ENCODE measurements at places on chromosomes 13 and 19. TPM values are rescaled to one million over a fixed set of nuclear protein-coding genes. Genes with fewer than 3 reads are reported as not detected.
A peak's percentile ranks its signal among the peaks of the same experiment; 100 is the strongest.

DNA sequence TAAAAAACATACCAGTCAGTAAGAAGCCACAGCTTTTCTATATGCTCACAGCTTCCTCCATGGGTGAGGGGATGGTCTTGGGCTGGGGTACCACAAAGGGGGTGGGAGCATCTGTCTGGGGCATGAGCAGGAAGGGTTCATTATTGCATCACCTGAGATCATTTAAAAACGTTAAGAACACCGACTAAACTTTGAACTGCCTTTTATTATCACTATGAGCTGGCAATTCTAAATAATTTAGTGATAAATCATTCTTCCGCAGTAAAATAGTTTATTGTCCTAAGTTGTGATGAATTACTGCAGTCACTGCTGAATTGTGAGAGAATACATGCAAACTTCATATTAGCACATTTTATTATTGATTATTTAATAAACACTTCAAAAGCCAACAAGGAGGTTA lies 71.6 kb downstream of the KL start:
- DNase-seq = no peak

- peak; percentile 93 for DNase-seq
Measured at GRCh38 chr19:12723641-12724426, at the start of gene TNPO2. TSS of gene TNPO2 (minus strand) at chr19:12723932. CDS start at chr19:12720977, 2,955 bp downstream.

- DNase-seq = no peak
Measured at GRCh38 chr19:55820037-55820436, 11.8 kb downstream of the NLRP11 start.

DNA sequence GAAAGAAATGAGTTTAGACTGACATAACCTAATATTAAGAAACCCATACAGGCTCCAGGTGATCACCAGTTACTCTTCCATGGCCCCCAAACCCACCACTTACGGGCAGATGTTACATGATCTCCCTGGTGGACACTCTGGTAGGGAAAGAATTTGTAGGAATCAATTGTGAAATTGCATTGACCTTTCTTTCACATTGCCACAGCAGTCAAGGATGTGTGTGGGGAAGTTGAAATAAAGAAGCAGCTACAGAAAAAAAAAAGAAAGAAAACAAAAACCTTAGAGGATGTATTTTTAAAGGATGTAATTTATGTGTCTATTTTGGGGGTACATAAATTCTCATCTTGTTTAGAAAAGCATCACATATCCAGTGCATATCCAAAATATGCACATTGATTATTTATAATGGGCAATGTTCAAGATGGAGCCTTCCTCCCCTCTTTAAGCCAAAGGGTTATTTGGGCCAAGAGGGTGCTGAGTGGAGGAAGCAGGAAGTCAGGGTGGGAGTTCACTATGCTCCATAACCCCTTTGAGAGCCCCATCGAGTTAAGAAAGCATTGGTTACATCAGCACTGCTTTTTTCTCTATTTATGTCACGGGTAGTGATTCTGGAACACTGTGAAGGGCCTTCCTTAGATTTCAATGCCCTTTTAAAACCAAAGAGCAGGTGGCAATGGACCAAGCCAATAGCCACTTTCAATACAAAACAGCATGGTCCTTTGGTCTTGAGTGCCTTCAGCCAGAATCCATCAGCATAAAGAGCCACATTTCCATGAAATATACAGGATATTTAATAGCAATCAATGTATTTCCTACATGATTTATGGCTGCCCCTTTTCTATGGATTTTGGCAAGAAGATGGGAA lies 169.6 kb downstream of the LACC1 start:
- DNase-seq = no peak

DNA sequence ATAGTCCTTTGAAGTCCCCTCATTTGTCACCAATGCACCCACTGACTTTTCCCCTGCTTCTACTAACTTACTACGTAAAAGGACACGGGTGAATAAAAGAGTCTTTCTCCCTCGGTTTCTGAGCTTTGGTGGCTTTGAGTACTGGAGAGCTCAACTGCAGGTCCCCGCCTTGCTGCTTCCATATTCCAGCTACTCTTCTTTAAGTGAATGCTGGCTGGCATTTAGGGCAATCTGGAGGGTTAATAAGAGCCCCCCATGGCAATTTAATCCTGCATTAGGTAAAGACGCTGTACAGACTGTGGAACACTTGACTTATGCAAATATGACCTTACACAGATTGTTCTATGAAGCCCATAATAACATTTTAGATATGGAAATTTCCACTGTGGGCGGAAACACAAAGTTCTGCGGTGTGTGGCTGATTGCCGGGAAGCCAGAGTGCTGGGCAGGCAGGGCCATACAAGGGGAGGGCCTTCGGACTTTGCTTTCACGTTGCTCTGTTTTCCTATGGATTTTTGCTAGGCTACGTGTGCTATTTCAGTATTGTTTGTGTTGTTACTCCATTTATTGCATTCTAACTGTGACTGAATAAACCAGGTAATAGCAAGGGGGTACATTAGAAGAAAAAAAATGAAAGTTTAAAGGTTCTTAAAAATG lies 97.5 kb downstream of the SLC10A2 start:
- no peak for DNase-seq

Gene TMEM255B
- 2.4 TPM for total RNA-seq

DNA sequence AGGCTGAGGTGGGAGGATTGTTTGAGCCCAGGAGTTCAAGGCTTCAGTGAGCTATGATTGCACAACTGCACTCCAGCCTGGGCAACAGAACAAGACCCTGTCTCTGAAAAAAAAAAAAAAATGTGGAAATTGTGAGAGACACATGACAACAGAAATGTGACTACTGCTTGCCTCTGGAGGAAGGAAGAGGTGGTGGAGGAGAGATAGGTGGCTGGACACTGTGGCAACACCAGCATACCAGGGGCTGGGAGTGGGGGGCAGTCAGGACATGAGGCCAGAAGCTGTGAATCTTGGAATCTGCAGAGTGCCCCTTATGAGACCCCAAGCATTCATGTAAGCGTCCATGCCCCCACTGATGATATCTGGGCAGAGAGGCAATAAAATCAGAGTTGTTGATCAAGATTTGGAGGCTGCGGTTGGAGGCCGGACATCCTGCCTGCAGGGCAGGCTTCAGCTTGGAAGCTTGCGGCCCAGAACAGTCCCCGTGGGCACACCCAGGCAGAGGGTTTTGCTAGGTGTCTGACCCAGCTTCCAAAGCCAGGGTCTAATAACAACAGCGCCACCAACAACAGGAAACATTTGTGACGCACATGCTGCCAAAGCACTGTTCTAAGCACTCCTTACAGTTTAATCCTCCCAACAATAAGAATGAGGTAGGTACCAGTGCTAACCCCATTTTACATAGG lies 16.9 kb downstream of the FAM187B start:
- peak; percentile 17 for DNase-seq

Gene SIGLEC9
- not detected for total RNA-seq

Gene KPTN
- 22.9 TPM for total RNA-seq

- DNase-seq = no peak
Measured at GRCh38 chr19:35742121-35742724, at the start of gene IGFLR1. TSS of gene IGFLR1 (minus strand) at chr19:35742452. CDS start at chr19:35741180, 1,272 bp downstream.

DNA sequence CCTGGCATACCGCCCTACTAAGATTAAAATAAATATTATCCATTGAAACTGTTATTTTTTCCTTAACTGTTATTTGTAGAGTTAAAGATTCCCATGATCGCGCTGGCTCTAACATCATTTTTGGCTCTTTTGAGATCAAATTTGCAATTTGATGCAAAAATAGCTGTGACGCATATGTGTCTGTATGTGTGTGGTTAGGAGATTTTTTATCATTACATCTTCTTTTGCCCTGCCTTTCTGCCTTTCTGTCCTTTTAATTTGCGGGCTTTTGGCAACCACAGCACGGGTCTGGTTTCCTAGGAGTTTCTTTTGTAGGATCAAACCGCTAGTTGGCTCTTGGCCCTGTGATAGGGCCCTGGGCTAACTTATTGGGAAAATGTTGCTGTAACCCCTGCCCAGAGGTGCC lies 37.3 kb upstream of the ALOX5AP start:
- DNase-seq = peak; percentile 15

- peak; percentile 70 for DNase-seq
Measured at GRCh38 chr19:6108721-6109633, 1.3 kb downstream of the RFX2 start.

DNA sequence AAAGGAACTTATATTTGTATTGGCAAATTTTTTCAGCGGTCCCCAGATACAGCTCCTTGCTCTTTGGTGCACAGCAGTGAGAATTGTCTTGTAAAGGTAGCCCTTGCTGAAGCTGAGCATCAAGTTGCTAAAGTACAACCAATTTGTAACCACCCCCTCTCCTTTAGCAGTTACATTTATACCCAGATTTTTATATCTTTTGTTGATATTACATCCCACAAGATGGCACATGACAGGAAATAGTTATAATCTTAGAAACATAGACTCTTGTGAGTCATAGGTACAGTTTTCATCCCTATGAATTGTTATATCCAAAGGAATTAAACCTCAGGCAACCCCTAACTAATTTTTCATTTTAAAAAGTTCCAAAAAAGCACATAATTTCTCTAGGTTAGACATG lies 523.0 kb upstream of the SLITRK1 start:
- no peak for DNase-seq

- peak; percentile 85 for DNase-seq
Measured at GRCh38 chr19:10431943-10432735, 11.8 kb downstream of the PDE4A start.

DNA sequence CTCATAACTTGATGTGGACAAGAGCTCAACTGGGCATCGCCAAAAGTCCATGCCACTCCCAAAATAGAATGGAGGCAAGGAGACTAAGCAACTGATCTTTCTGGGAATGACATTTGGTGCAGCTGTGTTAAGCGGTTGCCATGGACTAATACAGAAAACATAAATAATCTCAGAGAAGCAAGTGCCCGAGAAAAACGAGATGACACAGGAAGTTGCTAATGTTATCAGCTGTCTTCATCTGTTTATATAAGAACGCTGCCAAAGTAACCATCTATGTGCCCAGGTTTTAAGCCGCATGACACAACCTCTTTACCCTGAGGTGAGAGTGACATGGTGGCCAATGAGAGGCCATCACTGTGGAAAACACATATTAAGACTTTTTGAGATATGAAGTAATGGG lies 54.9 kb upstream of the SACS start:
- no peak for DNase-seq

DNA sequence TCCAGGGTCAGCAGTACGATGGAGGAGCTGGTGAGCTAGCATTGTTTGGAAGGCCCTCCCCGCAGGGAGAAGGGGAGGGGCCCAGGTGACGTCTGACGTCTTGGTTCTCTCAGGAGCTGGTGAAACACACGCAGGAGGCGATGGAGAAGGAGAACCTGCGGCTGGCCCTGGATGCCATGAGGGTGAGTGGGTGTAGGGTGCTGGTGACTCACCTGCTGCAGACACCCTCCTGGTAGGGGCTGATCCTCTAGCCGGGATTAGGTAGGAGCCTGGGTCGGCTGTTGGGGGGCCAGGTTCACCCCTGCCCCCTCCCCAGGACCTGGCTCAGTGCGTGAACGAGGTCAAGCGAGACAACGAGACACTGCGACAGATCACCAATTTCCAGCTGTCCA lies 55.8 kb downstream of the VAV1 start:
- DNase-seq = peak; percentile 86

- DNase-seq = no peak
Measured at GRCh38 chr19:46637224-46637623, 1.2 kb upstream of the GNG8 start.

Gene MIR17HG
- total RNA-seq = 19.1 TPM

DNA sequence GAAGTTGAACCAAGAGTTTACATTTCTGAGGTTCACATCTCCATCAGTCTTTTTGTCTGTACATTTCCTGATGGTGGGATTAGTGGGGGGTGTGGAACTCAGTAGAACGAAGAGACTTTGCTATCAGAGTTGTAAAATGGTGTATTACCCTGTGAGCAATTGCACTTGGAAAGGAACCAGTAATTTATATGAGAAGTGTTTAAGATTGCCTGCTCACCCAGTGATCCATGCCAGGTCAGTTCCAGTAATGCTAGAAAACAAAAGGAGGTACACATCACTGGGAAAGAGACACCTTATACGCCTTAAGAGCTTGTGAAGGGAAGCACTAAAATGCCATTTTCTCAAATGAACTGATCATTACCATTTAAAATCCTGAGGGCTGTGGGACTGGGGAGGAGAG lies 7.5 kb upstream of the DACH1 start:
- DNase-seq = no peak

Gene DCLK1
- total RNA-seq = 2.2 TPM

DNA sequence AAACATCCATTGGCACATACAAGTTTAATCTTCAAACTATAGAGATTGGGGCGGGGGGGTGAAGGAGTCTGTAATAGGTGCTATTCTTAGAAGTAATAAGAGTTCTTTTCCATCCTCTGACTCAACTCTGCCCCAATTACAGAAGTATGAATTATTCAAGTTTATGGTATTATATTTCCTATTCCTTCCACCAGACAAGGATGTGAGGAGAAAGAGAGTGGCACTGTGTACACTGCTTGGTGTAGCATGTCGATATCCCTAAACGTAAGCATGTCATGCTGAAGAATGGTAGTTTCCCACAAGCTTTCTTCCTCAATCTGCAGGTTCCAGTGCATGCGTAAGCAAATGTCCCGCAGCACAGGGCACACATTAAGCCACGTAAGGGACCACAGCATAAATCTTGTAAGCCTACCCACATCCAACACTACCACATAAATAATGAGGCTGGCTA lies 14.1 kb downstream of the BRD4 start:
- no peak for DNase-seq

- DNase-seq = no peak
Measured at GRCh38 chr13:56020425-56020824, 1120.3 kb upstream of the PRR20A start.

DNA sequence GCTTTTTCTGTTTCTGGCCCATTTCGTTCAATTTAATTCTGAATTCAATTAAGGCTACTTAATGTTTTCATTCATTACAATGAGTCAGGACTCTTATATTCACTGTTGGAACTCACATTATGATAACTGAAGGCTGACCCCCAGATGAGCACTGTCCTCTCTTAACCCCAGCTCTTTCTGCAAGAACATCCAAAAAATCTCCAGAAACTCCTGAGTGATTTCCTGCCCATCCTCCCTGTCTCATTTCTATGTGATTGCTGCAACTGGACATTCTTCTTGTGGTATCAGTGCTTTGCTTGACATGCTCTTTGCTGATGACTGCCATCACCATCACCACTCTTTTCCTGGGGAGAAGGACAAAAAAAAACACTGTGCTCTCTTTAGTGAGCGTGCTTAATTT lies 240.3 kb downstream of the SPRY2 start:
- DNase-seq = no peak

DNA sequence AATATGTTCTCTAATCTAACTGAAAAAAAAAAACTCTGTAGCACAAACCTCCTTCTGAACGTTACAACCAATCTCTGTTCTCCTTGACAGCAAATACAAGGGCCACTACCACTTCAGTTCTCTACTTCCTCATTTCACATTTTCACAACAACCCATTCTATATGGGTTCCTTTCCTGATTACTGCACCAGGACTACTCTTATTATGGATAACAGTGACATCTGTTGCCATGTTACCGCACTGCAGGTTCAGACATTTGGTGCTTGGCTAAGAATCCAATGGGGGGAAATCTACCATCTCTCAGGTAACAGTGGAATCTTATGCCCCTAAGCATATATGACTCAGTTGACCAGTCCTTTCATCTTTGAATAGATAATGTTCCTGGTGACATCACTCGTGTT lies 11.6 kb upstream of the FPR3 start:
- peak; percentile 52 for DNase-seq

- DNase-seq = peak; percentile 82
Measured at GRCh38 chr13:112067871-112068539, 1.1 kb downstream of the SOX1 start.

All from endodermal cell (in vitro differentiated cells).